ENCODE measurements at places on chromosomes 7 and 10. TPM values are rescaled to one million over a fixed set of nuclear protein-coding genes. Genes with fewer than 3 reads are reported as not detected.
A peak's percentile ranks its signal among the peaks of the same experiment; 100 is the strongest.

- H3K27ac ChIP-seq = no peak overlapping the region
- H3K36me3 ChIP-seq = peaks cover 3% of the 10 kb centered on the region
- H3K27me3 ChIP-seq = no peaks in the 10 kb centered on the region
Measured at GRCh38 chr7:67019562-67020390, 23.1 kb downstream of the TYW1 start.

GRCh38 chr7:106812027-106812643 lies 52.9 kb upstream of the PIK3CG start:
- H3K27me3 ChIP-seq = no peaks in the 10 kb centered on the region
- no peak overlapping the region for H3K4me3 ChIP-seq
- no peaks in the 10 kb centered on the region for H3K4me1 ChIP-seq
- no peak overlapping the region for H3K27ac ChIP-seq
- H3K36me3 ChIP-seq = no peaks in the 10 kb centered on the region

DNA sequence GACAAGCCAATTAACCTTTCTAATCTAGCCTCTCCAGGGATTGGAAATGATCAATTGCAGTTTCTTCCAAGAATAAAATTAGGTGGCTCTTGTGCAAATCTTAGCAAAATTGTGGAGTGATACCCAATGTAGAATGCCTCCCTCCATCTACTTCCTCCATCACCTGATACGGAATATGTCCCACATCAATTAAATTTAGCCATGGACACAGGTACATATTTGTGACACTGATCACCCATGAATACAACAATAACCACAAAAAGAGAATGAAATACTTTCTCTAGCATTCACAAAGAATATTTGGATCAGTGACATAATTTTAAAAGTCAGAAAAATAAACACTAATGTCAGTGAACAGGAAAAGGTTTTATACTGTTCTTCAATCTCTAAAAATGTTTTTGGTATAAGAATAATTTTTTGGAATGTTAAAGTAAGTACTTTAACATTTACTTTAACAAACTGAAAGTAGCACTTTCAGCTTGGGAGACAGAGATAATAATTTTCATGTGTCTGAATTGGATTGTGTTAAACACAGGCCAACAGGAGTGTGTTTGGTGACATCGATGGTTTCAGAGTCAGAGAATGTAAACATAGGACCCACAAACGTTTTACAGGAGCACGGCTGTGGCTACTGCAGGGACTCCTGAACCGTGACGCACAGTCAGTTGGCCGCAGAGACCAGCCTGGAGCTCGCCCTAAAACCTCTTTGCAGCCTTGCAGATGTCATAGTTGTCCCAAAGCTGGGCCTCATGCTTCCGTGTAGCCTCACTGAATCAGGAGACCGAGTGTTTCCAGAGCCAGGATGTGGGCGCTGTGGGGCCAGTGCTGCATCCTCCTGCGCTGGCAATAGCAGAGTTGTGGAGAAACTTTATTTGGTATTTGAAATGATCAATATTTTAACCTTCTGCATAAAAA lies 7.2 kb downstream of the RBM20 start:
- H3K36me3 ChIP-seq = no peaks in the 10 kb centered on the region
- H3K4me3 ChIP-seq = no peak overlapping the region
- no peaks in the 10 kb centered on the region for H3K4me1 ChIP-seq
- no peak for DNase-seq
- H3K27me3 ChIP-seq = no peaks in the 10 kb centered on the region
- no peak overlapping the region for H3K27ac ChIP-seq

The GLI3 gene
- total RNA-seq = not detected

DNA sequence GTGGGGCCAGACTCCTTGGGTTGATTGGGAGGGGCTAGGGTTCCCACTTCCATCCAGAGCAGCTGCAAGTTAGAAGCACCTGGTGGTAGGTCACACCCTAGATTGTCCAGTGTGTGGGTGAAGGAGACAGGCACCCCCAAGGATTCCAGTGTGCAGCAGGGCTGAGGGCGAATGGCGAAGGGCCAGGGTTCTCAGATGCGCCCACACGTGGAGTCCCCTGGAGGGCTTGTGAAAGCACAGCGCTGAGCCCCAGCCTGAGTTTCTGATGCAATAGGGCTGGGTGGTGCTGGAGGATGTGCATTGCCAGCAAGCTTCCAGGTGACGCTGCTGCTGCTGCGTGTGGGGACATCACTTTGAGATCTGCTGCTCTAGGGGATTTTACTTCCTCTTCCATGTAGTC lies 25.4 kb downstream of the TBATA start:
- no peak overlapping the region for H3K27ac ChIP-seq
- H3K27me3 ChIP-seq = no peaks in the 10 kb centered on the region
- DNase-seq = no peak
- H3K4me1 ChIP-seq = peaks cover 19% of the 10 kb centered on the region
- no peak overlapping the region for H3K4me3 ChIP-seq

The FGF8 gene
- not detected for total RNA-seq

- no peaks in the 10 kb centered on the region for H3K36me3 ChIP-seq
- no peak overlapping the region for H3K27ac ChIP-seq
- H3K4me1 ChIP-seq = no peaks in the 10 kb centered on the region
- no peak for DNase-seq
- H3K4me3 ChIP-seq = no peak overlapping the region
Measured at GRCh38 chr10:76080991-76081390, 649.6 kb downstream of the LRMDA start.

The C7orf33 gene
- not detected for total RNA-seq

DNA sequence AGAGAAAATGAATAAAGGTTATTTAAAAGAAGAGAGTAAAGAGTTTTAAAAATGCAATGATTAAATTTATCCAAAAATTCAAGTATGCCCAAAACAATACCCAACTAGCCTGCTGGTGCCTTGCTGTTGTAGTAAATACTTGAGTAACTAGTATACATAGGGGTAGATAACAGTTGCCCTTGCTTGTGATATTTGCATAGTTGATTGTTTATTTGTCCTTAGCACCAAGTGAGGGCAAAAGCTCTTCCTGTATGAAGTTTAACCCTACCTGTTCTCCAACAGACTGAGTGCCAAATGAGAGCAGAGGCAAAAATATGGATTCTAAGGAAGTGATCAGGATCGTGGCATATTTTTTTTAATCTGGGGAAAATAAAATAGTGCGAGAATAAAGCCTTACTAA lies 85.0 kb downstream of the PTN start:
- H3K27me3 ChIP-seq = no peaks in the 10 kb centered on the region
- H3K4me1 ChIP-seq = no peaks in the 10 kb centered on the region
- H3K4me3 ChIP-seq = no peak overlapping the region
- no peaks in the 10 kb centered on the region for H3K36me3 ChIP-seq
- no peak for DNase-seq
- H3K27ac ChIP-seq = no peak overlapping the region

- DNase-seq = no peak
- H3K27me3 ChIP-seq = peaks cover 46% of the 10 kb centered on the region
- no peaks in the 10 kb centered on the region for H3K4me1 ChIP-seq
Measured at GRCh38 chr7:25830215-25830614, 321.8 kb upstream of the NFE2L3 start.

DNA sequence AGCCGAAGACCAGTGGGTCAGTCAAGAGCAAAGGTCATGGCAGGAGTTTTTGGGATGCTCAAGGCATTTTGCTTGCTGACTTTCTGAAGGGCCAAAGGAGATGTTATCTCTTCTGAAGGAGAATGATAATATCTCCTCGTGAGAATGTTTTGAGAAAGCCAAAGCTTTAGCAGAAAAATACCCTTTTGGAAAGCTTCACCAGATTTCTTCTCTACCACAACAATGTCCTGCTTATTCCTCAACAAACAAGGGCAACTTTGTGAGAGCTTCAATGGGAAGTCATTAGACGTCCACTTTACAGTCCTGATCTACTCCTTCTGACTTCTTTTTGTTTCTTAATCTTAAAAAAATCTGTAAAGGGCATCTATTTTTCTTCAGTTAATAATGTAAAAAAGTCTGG lies 132.8 kb upstream of the DNAJB12 start:
- no peak overlapping the region for H3K27ac ChIP-seq
- no peaks in the 10 kb centered on the region for H3K36me3 ChIP-seq
- no peaks in the 10 kb centered on the region for H3K27me3 ChIP-seq
- DNase-seq = no peak
- H3K4me3 ChIP-seq = no peak overlapping the region
- no peaks in the 10 kb centered on the region for H3K4me1 ChIP-seq

GRCh38 chr7:127810696-127811660 lies 159.0 kb downstream of the SND1 start:
- H3K36me3 ChIP-seq = peaks cover 9% of the 10 kb centered on the region
- H3K27me3 ChIP-seq = no peaks in the 10 kb centered on the region
- no peaks in the 10 kb centered on the region for H3K4me1 ChIP-seq
- no peak for DNase-seq
- no peak overlapping the region for H3K27ac ChIP-seq

The FOXL3 gene
- total RNA-seq = not detected

The ERV3-1 gene
- 14.0 TPM for total RNA-seq

DNA sequence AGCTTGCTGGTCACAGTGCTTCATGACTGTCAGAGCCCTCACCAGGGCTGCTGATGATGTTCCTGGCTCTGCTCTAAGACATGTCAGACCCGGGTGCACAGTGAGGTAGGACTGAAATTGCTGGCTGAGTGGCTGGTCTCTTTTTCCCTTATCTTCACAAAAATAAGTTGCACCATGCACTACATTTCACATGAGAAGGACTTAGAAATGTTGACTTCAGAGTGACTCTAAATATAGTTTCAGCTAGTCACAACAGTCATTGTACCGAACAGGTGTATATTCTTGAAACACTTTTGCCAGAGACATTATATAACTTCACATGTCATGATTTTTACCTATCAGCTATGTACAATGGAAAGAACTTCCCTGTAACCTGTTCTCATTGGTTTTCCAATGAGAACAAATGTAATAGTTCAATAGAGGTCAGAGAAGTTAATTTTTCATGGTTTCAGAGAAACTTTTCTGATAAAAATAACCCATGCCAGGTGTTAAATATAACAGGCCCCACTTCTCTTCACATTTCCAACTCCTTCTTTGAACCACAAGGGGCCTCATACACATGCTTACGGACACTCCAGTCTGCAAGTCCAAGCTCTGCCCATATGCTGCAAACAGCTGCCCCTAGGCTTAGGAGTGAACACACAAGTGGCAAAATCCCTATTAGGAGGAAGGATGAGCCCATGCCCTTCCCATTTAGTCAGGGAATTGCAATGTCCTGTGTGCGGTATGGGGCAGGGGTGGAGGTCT lies 115.6 kb downstream of the CDK6 start:
- H3K4me1 ChIP-seq = no peaks in the 10 kb centered on the region
- H3K27me3 ChIP-seq = no peaks in the 10 kb centered on the region
- H3K27ac ChIP-seq = no peak overlapping the region

DNA sequence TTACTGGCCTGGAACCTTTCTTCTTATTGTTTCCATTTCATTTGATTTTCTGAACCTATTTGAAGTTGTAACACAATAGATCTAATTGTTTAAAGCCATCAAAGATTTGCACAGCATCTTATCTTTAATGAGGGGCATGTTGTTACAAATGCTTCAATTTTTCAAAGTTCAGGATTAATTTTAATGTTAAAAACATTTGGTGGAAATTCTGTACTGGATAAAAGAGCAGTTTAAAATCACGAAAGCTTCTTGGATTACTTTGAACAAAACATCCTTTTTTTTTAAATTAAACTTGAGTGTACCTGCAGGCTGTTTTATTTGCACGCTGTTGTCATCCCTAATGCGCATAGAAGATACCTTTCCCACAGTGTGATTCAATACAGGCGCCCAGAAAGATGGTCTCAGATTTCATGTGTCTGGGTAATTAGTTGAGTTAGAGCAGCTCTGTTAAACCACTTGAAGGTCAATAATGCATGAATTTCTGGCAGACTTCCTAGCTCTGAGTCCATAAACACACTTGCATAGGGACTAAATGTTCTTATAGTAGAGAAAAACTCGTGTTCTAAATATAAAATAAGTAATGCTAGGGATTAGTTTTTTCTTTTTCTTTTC lies 29.3 kb upstream of the DDX50 start:
- peak; percentile 80 for DNase-seq
- no peaks in the 10 kb centered on the region for H3K36me3 ChIP-seq
- no peaks in the 10 kb centered on the region for H3K27me3 ChIP-seq

GRCh38 chr7:154769527-154769926 lies 233.4 kb downstream of the PAXIP1 start:
- no peak overlapping the region for H3K4me3 ChIP-seq
- H3K27ac ChIP-seq = no peak overlapping the region
- H3K4me1 ChIP-seq = no peaks in the 10 kb centered on the region
- H3K27me3 ChIP-seq = peaks cover 82% of the 10 kb centered on the region
- DNase-seq = no peak

DNA sequence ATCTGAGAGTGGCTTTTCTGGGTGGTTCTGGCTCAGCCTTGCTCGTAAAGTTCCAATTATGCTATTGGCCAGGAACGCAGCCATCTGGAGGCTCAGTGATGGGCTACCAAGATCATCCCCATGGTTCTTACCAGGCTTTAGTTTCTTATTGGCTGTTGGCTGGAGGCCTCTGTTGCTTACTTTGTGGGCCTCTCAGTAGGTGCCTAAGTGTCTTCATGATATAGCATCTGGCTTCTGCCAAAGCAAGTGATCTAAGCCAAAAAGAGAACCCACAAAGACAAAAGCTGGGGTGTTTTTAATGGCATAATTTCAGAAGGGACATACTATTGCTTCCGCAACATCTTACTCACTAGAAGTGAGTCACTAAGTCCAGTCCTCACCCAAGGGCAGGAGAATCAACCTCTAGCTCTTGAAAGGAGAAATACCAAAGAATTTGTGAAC lies 132.0 kb upstream of the MDFIC start:
- H3K27ac ChIP-seq = no peak overlapping the region
- H3K4me1 ChIP-seq = no peaks in the 10 kb centered on the region
- H3K4me3 ChIP-seq = no peak overlapping the region
- no peaks in the 10 kb centered on the region for H3K27me3 ChIP-seq
- DNase-seq = peak; percentile 36

The ADCY1 gene
- total RNA-seq = not detected

DNA sequence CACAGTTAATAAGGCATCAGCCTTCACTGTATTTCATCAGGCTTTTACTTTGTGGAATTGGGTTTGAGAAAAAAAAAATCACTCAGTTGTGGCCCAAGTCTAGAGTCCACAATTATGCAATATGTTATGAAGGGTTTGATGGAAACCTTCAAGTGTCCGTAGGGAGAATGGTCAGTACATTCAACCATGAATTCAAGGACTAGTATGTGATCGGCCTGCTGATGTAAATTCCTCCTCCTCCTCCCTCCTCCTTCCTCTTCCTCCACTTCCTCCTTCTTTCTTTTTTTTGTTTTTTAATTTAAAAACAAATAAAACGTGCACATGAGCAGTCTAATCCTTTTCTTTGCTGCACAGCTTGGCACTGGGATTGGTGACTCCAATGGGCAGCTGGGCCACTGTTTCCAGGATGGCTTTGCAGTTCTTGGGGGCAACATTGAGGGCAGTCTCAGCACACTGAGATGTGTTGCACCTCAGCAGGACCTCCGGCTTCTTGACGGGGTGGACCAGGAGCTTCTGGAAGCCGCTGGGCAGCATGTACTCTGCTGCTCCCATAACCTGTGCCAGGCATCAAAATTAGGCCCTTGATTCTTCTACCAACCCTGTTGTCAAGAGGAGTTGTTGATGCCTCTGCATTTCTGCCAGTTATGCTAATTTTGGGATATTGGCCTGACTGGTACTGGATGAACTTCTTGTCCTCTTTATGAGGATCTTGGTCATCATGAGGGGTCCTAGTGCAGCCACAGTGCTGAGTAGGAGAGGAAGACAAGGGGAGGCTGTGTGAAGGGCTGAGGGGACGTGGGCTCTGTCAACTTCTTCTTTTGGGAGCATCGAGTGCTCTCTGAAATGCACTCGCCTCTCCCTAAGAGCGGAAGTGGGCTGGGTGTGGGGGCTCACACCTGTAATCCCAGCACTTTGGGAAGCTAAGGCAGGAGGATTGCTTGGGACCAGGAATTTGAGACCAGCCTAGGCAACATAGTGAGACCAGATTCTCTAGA lies 9.3 kb upstream of the IL2RA start:
- DNase-seq = no peak
- H3K4me1 ChIP-seq = no peaks in the 10 kb centered on the region
- no peaks in the 10 kb centered on the region for H3K36me3 ChIP-seq
